ENCODE measurements at places on chromosomes 4 and X. TPM values are rescaled to one million over a fixed set of nuclear protein-coding genes. Genes with fewer than 3 reads are reported as not detected.

DNA sequence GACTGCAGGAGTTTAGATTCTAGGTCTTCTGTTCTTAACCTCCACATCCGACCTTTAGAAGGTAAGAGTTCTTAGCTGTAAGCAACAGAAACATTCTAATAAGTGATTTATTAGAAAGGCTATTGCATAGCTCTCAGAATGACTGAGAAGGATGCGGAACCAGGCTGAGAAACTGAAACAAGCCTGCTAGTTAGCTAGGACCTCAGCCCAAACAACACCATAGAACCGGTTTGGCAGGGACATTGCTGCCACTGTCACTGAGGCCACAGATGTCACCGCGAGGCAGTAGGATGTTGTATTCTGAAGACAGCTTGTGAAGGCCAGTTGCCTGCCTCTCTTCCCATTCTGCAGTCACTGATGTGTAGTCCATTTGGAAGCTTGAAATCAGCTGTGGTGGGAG lies 160.0 kb upstream of the ARX start:
- no peak for DNase-seq
- H3K27ac ChIP-seq: no peak overlapping the region
- H3K4me1 ChIP-seq: no peaks in the 10 kb centered on the region
- no peaks in the 10 kb centered on the region for H3K27me3 ChIP-seq
- no peak overlapping the region for H3K4me3 ChIP-seq
- no peaks in the 10 kb centered on the region for H3K36me3 ChIP-seq

GRCh38 chr4:81573840-81574239 lies 102.1 kb upstream of the RASGEF1B start:
- no peak for DNase-seq
- no peaks in the 10 kb centered on the region for H3K4me1 ChIP-seq
- H3K36me3 ChIP-seq: no peaks in the 10 kb centered on the region
- H3K4me3 ChIP-seq: no peak overlapping the region
- H3K27me3 ChIP-seq: no peaks in the 10 kb centered on the region

DNA sequence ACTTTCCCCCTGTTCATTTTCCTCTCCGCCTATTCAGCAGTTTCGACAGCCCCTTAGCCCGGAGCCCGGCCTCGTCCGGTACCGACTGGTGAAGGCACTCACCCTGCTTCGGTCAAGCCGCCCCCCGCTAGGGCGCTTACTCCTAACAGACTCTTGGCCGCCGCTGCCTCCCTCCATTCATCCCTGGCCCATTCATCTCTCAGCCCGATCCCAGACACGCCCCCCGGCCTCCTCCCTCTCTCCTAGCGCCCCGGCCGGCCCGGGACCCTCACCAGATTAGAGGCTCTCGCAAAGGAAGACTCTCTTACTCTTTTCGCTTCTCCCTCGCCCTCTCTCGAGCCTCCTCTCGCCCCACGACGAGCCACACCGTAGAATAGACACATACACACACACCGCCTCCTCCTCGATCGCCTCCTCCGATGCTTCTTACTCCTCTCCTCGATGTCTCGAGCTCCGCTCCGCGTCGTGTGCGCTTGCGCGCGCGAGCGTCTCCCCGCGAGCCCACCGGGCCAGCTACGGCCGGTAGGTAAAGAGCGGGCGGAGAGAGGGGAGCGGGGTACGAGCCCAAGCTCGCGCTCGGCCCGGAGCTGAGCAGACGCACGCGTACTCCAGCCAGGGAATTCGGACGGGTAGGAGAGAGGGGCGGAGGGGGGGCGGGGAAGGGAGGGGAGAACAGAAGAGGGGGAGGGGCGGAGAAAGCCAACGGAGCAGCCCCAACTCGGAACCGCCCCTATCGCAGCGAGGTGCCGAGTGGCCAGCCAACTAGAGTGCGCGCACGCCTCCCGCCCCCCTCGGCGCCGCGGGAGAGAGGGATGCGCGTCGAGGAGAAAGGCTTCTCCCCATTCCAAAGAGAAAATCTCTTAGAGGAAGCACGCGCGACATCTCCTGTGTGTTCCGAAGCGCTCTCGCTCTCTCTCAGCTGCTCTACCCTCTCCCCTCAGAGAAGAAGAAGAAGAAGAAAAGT lies at the start of gene WNK3:
WNK3 (minus strand) TSS at position 633 of the 964 bp plus-strand sequence.
- H3K4me1 ChIP-seq: no peaks in the 10 kb centered on the region
- no peaks in the 10 kb centered on the region for H3K36me3 ChIP-seq
- peak within 1 kb of the TSS; percentile 49 for H3K27ac ChIP-seq
- H3K4me3 ChIP-seq: peak within 1 kb of the TSS; percentile 27
- DNase-seq: peak; percentile 79
- H3K27me3 ChIP-seq: no peaks in the 10 kb centered on the region

GRCh38 chr4:125522992-125523391 lies 208.2 kb downstream of the FAT4 start:
- H3K27me3 ChIP-seq: no peaks in the 10 kb centered on the region
- DNase-seq: no peak
- H3K36me3 ChIP-seq: no peaks in the 10 kb centered on the region
- H3K27ac ChIP-seq: no peak overlapping the region

DNA sequence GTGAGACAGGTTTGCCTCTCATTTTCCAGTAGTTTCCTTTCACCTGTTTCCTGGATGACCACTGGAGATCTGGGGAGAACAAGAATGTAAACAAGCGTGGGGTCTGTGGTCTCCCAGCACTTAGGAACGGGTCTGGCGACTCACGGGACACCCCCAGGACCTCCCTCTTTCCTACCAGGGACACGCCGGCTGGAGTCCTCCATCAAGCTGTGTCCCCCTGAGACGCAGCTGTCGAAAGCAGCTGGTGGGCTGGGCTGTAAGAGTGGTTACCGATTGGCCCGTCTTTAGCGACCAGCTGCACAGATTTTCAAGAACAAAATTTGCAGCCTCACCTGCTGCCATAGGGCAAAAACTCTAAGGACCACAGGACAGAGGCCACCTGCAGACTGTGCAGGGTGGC lies 11.9 kb downstream of the LRPAP1 start:
- H3K4me1 ChIP-seq: no peaks in the 10 kb centered on the region
- DNase-seq: no peak
- no peaks in the 10 kb centered on the region for H3K27me3 ChIP-seq
- H3K4me3 ChIP-seq: no peak overlapping the region
- H3K36me3 ChIP-seq: peaks cover 74% of the 10 kb centered on the region

- no peak for DNase-seq
- no peak overlapping the region for H3K27ac ChIP-seq
- no peaks in the 10 kb centered on the region for H3K27me3 ChIP-seq
- peak overlapping the region; percentile 57 for H3K4me3 ChIP-seq
- no peaks in the 10 kb centered on the region for H3K36me3 ChIP-seq
Observed at GRCh38 chr4:182449186-182449929, 206.2 kb downstream of the TENM3 start.

DNA sequence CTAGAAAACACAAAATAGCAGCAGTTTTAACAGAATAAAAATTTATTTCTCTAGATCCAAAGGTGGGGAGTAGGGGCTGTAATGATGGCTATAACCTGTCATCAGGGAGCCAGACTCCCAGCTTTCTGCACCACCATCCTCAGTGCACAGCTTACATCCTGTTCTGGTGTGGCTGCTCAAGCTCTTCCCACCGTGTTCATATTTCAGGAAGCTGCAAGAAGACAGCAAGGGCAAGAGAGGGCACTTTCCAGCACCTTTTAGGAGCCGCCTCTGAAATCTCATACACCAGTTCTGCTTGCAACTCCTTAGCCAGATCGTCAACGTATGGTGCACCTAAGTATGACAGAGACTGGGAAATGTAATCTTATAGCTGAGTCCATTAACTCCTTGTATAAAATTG lies 253.7 kb downstream of the CENPC start:
- H3K4me3 ChIP-seq: no peak overlapping the region
- no peak overlapping the region for H3K27ac ChIP-seq
- no peaks in the 10 kb centered on the region for H3K4me1 ChIP-seq

- no peak overlapping the region for H3K4me3 ChIP-seq
- H3K4me1 ChIP-seq: no peaks in the 10 kb centered on the region
- H3K27me3 ChIP-seq: no peaks in the 10 kb centered on the region
Observed at GRCh38 chr4:4326166-4326565, 36.1 kb downstream of the ZBTB49 start.

- no peak overlapping the region for H3K4me3 ChIP-seq
- DNase-seq: no peak
- no peaks in the 10 kb centered on the region for H3K4me1 ChIP-seq
- no peak overlapping the region for H3K27ac ChIP-seq
Observed at GRCh38 chrX:15016051-15016450, 142.8 kb downstream of the MOSPD2 start.

DNA sequence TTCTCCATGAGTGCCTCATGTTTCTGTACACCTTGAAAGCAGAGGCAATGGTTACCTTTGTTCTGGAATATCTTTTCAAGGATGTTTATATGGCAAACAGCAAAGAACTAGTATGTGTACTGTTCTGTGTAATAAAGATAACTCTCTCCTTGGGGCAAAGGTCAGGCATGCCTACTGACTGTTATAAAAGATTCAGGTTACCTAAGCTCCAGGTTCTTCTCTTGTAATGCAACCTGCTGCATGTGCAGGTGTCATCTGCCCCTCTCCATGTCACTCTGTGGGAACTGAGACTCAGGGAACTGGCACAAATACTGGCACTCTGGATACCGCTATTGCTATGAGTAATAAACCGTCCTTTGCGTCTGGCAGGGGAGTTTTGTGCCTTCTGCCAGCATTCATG lies 5.4 kb upstream of the TRPC3 start:
- H3K27ac ChIP-seq: no peak overlapping the region
- no peaks in the 10 kb centered on the region for H3K36me3 ChIP-seq
- no peak overlapping the region for H3K4me3 ChIP-seq
- no peak for DNase-seq

DNA sequence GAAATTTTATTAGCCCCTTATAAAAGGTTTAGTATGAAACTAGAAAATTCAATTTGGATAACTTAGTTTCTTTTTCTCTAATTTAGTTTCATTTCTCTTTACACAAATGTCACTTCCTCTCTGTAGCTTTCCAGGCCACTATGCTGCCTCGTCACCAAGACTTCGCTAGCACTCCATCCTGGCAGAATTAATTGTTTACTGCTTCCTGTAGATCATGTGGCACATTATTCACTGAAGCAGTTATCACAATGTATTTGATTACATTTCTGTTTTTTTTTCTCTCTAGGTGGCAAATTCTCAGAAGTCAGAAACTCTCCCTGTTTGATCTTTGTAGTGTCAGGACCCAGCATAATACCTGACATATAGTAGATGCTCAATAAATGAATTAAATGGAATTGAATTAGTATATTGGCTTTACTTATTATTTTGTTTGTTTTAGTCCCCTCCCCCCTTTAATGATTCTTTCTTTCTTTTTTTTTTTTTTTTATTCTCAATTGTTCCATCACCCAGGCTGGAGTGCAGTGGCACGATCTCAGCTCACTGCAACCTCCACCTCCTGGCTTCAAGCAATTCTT lies 9.3 kb upstream of the SAT1 start:
- no peak overlapping the region for H3K4me3 ChIP-seq
- no peaks in the 10 kb centered on the region for H3K27me3 ChIP-seq
- no peak overlapping the region for H3K27ac ChIP-seq
- H3K4me1 ChIP-seq: no peaks in the 10 kb centered on the region

- H3K27ac ChIP-seq: no peak overlapping the region
- no peaks in the 10 kb centered on the region for H3K27me3 ChIP-seq
- no peaks in the 10 kb centered on the region for H3K36me3 ChIP-seq
- no peak overlapping the region for H3K4me3 ChIP-seq
Observed at GRCh38 chr4:80500613-80501012, 165.1 kb downstream of the CFAP299 start.

DNA sequence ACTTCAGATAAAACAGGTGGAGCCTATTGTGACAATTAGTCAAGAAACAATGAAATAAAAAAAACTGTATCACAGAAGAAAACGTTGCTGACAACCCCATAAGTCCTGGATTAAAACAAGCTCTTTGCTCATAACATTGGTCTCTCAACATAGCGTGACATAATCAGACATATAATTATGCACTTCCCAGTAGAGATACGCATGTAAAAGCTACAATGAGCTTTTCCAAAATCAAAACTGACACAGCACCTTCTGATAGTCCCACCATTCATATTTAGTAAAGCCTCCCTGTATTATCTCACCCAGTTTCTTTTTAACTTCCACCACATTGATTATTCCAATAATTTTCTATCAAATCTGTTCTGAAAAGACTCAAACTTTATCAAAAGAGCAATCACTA lies 372.1 kb upstream of the SMIM31 start:
- H3K27ac ChIP-seq: no peak overlapping the region
- no peak overlapping the region for H3K4me3 ChIP-seq
- no peaks in the 10 kb centered on the region for H3K36me3 ChIP-seq
- no peaks in the 10 kb centered on the region for H3K27me3 ChIP-seq

DNA sequence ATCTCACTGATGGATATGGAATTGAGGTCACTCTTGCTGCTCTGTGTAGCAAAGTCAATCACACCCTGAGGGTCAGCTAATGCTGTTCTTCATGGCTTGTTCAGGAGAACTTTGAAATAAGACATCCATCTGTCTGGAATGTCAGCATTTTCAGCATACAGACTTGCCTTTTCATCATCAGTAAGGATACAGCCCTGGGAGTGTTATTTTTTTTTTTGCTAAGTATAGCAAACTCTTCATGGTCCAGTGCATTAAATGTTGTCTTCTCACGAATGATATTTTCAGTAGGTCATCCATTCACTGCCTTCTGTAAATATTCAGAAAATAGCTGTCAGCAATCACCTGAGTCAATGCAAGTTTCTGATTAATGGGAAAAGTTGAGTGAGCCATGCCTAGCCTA lies 268.8 kb upstream of the SMIM31 start:
- H3K27ac ChIP-seq: no peak overlapping the region
- no peaks in the 10 kb centered on the region for H3K4me1 ChIP-seq
- H3K4me3 ChIP-seq: no peak overlapping the region
- H3K36me3 ChIP-seq: no peaks in the 10 kb centered on the region
- no peaks in the 10 kb centered on the region for H3K27me3 ChIP-seq

GRCh38 chr4:52235552-52236201 lies 184.6 kb downstream of the SPATA18 start:
- no peak for DNase-seq
- H3K4me1 ChIP-seq: peaks cover 5% of the 10 kb centered on the region
- no peak overlapping the region for H3K4me3 ChIP-seq
- H3K27me3 ChIP-seq: no peaks in the 10 kb centered on the region
- no peak overlapping the region for H3K27ac ChIP-seq

- H3K36me3 ChIP-seq: no peaks in the 10 kb centered on the region
- DNase-seq: no peak
- peaks cover 9% of the 10 kb centered on the region for H3K4me1 ChIP-seq
- no peak overlapping the region for H3K4me3 ChIP-seq
- H3K27ac ChIP-seq: no peak overlapping the region
Observed at GRCh38 chr4:109332926-109333464, 30.5 kb upstream of the COL25A1 start.

GRCh38 chrX:13646154-13646549 lies 6.8 kb upstream of the TCEANC start:
- no peaks in the 10 kb centered on the region for H3K27me3 ChIP-seq
- no peak overlapping the region for H3K4me3 ChIP-seq
- H3K36me3 ChIP-seq: no peaks in the 10 kb centered on the region
- no peaks in the 10 kb centered on the region for H3K4me1 ChIP-seq
- H3K27ac ChIP-seq: no peak overlapping the region

Gene AADAT
- 12.1 TPM for total RNA-seq

Gene FAM156B
- 15.3 TPM for total RNA-seq

Gene SPOCK3
- total RNA-seq: not detected

Gene C4orf36
- 5.3 TPM for total RNA-seq

Gene GAGE12H
- not detected for total RNA-seq

Gene CSAG1
- total RNA-seq: not detected

Gene DRD5
- total RNA-seq: not detected

Gene PPP4R3C
- not detected for total RNA-seq

Gene GPM6B
- total RNA-seq: 9.9 TPM

Gene ODAPH
- total RNA-seq: not detected

Gene ERAS
- total RNA-seq: not detected

All from thyroid gland (tissue), 4 donors.